ENCODE measurements at places on chromosomes 7 and 10.

- peaks cover 46% of the 10 kb centered on the region for H3K36me3 ChIP-seq
- peak; percentile 66 for ATAC-seq
- H3K4me1 ChIP-seq: no peaks in the 10 kb centered on the region
- peak within 1 kb of the TSS; percentile 93 for H3K4me3 ChIP-seq
- peak within 1 kb of the TSS; percentile 100 for H3K27ac ChIP-seq
Observed at GRCh38 chr7:100867040-100867775, at the start of gene TRIP6. Gene TRIP6, plus strand, starts transcription at chr7:100867387. Its CDS starts 111 bp downstream, at chr7:100867498.

GRCh38 chr10:113802997-113803396, 50.9 kb downstream of the DCLRE1A start:
- no peak overlapping the region for H3K4me3 ChIP-seq
- no peak for ATAC-seq
- peaks cover 33% of the 10 kb centered on the region for H3K4me1 ChIP-seq

- ATAC-seq: no peak
- no peaks in the 10 kb centered on the region for H3K4me1 ChIP-seq
- H3K4me3 ChIP-seq: no peak overlapping the region
- no peak overlapping the region for H3K27ac ChIP-seq
- H3K27me3 ChIP-seq: no peaks in the 10 kb centered on the region
Observed at GRCh38 chr10:4170633-4171314, 385.8 kb upstream of the KLF6 start.

DNA sequence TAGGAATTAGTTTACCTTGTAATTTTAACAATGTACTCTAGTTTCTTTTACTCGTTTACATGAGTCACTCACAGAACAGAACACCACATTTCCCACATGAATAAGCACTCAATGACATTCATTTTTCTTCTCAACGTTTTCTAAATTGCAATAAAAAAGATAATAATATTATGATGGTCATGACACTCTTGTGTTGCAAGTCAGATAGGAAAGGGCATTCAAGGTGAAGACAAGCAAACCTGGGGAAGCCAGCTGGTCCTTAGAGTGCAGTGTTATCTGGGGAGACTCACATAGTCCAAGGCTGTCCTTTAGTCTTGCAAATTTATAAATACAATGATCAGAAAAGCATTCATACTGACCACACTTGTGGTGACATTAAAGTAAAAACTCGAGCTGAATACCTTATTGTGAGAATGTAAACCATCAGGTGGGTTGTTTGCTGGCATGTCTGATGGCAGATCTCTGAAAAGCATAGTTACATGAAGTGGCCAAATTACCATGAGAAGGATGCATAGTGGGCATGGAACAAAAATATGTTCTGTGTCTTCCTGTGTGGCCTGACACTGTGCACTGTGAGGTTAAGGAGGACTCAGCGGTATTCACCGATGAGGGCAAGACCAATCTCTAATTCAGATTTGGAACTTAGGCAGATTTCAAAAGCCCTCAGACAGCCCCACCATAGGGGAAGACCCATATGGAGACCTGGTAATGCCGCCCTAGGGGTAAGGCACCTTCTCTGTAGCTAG, 158.9 kb upstream of the ASAH2 start:
- H3K4me3 ChIP-seq: no peak overlapping the region
- no peaks in the 10 kb centered on the region for H3K36me3 ChIP-seq
- H3K27ac ChIP-seq: no peak overlapping the region
- ATAC-seq: no peak
- H3K4me1 ChIP-seq: peaks cover 7% of the 10 kb centered on the region
- H3K27me3 ChIP-seq: no peaks in the 10 kb centered on the region

DNA sequence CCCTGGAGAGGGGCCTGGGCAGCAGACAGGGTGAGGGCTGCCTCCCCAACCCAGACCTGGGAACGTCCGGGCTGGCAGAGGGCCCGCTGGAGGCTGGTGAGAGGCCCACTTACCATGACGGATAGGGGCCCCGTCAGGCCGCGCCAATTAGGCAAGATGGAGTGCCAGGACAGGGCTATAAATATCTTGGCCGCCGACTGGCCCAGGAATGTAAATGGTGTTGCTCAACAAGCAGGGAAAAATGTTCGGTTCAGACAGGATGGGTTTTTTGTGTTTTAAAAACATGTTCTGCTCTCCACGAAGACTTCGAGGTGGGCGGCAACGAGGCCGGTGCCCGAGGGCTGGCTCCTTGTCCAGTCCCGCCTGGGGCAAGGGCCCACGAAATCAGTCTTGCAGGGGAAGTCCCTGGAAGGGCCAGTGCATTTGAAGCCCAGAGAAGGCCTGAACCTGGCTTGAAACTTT, 35.8 kb upstream of the ELN start:
- H3K27me3 ChIP-seq: no peaks in the 10 kb centered on the region
- H3K36me3 ChIP-seq: no peaks in the 10 kb centered on the region
- peaks cover 21% of the 10 kb centered on the region for H3K4me1 ChIP-seq
- peak; percentile 89 for ATAC-seq
- no peak overlapping the region for H3K4me3 ChIP-seq

DNA sequence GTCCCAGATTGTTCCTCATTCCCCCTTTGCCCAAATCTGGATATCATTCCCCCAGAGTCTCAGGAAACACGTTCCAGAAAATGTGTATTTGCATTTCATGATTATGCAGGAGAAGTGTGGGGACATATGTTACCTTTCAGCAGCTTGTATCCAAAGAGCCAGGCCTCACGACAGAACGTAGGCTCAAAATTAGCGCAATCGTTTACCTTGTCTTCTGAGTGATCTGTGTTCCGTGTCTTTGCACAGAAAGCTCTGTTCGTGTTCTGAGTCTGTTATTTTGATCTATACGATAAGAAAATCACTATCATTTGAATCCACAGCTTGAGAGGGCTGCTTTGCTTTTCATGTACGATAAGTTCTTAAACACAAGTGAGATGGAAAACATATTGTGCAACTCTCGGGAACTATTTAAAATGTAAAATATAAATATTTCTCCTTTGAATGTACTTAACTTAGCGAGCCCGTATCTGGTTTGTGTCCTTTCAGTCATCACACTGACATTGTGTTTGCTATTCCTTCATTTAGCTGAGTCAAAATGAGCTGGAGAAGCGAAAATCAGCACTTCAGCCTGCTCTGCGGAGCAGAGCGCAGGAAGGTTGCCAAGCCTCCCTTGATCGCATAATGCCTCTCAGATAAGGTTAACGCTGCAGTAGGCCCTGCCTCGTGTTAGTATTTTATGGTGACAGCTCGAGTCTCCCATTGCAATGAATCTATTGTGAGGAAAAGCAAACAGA, 80.2 kb upstream of the CACNB2 start:
- peak overlapping the region; percentile 6 for H3K4me3 ChIP-seq
- ATAC-seq: peak; percentile 54
- H3K36me3 ChIP-seq: no peaks in the 10 kb centered on the region
- H3K27me3 ChIP-seq: no peaks in the 10 kb centered on the region
- H3K27ac ChIP-seq: peak overlapping the region; percentile 81

DNA sequence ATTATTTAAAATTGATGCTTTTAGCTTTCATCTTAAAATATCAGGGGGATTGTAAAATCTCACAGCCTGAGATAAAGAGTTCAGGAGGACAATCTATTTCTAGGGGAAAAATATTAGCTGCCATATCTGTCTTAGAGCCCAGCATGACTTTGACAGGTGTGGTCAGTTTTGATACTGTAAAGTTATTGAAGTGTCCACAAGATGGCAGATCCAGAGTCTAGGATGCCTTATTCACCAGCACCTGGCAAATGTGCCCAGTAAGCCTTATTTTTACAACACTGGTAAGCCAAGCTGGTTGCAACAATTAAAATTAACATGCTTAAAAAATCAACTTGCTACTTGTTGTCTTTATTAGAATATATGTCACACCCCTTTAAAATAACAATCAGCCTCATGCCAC, 579.3 kb downstream of the SH2D4B start:
- no peak for ATAC-seq
- no peaks in the 10 kb centered on the region for H3K36me3 ChIP-seq
- H3K4me1 ChIP-seq: no peaks in the 10 kb centered on the region
- H3K4me3 ChIP-seq: no peak overlapping the region

DNA sequence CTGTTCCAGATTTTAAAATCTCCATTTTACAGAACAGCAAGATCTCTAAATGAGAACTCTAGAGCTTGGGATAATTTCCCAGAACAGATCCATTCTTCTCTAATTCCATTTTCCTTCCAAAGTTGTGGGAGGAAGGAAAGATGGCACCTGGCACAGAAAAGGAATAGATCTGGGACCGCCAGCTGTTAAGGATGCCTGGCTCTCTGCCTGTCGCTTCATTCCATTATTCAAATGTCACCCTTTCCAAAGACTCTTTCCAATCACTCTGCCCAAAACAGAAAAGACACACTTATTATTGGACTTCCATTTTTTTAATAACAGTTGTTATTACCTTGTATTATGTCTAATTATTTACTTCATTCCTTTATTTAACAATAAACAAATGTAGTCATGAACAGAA, 751 bp upstream of the OR9A2 start:
- no peak overlapping the region for H3K4me3 ChIP-seq
- H3K4me1 ChIP-seq: no peaks in the 10 kb centered on the region
- no peak overlapping the region for H3K27ac ChIP-seq
- H3K27me3 ChIP-seq: no peaks in the 10 kb centered on the region
- H3K36me3 ChIP-seq: no peaks in the 10 kb centered on the region

- no peak for ATAC-seq
- no peak overlapping the region for H3K27ac ChIP-seq
- H3K4me1 ChIP-seq: no peaks in the 10 kb centered on the region
- H3K36me3 ChIP-seq: no peaks in the 10 kb centered on the region
Observed at GRCh38 chr10:11230498-11231167, 213.0 kb downstream of the CELF2 start.

DNA sequence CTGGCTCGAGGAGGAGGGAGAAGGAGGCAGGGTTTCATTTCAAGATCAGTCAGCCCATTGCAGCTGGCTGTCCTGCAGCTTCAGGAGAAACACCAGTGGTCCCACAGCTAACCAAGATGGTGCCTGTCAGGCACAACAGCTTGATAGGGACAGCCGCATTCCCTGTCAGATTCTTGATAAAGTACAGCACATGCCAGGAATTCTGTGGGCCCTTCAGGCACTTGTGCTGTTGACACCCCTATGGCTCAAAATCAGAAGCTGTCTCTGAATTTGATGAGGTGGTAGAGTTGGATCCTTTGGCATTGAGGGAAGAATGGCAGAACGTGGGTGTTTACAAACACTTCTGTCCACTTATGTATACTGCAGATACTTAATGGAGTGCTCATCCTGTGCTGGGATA, 354.3 kb downstream of the KCNMA1 start:
- ATAC-seq: no peak
- no peak overlapping the region for H3K4me3 ChIP-seq
- peaks cover 83% of the 10 kb centered on the region for H3K4me1 ChIP-seq
- no peak overlapping the region for H3K27ac ChIP-seq

DNA sequence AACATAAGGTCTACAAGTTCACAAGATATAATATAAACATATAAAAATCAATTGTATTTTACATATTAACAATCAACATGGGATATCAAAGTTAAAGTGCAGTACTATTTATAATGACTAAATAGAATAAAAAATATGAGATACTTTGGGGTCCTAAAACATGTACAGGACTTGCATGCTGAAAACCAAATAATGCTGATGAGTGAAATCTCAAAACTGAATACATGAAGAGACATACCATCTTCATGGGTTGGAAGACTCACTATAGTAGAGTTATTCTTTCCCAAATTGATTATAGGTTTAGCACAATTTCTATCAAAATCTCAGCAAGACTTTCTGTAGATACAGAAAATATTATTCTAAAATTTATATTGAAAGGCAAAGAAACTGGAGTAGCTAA, 181.5 kb downstream of the LHFPL3 start:
- H3K27ac ChIP-seq: no peak overlapping the region
- no peaks in the 10 kb centered on the region for H3K36me3 ChIP-seq
- H3K4me1 ChIP-seq: no peaks in the 10 kb centered on the region
- no peaks in the 10 kb centered on the region for H3K27me3 ChIP-seq
- no peak overlapping the region for H3K4me3 ChIP-seq

GRCh38 chr10:62479523-62479922, 105.4 kb downstream of the ZNF365 start:
- no peaks in the 10 kb centered on the region for H3K36me3 ChIP-seq
- no peaks in the 10 kb centered on the region for H3K27me3 ChIP-seq
- no peak for ATAC-seq
- no peak overlapping the region for H3K4me3 ChIP-seq

DNA sequence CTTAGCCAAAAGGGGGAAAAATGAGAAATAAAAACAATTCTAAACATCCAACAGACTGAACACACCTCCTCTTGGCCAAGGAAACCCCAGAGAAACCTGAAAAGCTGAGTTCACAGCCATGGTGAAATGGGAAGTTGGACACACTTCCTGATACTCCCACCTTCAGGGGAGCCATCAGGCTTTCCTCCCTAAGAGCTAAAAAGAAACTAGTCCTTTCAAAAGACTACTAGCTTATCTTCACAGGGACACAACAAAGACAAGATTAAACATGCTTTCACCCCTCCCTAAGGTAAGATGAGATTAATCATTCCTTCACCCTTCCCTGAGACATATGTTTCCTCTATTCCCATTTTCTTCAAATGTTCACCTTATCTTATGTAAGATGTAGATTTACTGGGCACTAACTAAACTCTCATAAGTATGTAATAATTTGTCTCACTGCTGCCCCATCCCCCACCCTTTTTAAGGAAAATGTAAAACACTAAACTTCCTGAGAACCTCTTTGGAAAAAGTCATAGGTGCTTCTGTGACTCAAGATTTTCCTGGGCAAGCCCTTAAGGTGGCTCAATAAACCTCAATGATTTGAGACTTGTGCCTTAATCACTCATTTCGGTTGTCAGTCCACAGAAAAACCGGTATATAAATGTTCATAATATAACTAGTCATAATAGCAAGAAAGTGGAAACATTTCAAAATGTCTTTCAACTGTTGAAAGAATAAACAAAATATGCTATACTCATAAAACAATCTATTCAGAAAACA, 40.5 kb downstream of the HTR7 start:
- no peak overlapping the region for H3K4me3 ChIP-seq
- ATAC-seq: no peak
- H3K27ac ChIP-seq: no peak overlapping the region
- H3K4me1 ChIP-seq: no peaks in the 10 kb centered on the region
- H3K27me3 ChIP-seq: no peaks in the 10 kb centered on the region

GRCh38 chr10:79224992-79225391, 122.3 kb upstream of the PPIF start:
- H3K4me1 ChIP-seq: peaks cover 43% of the 10 kb centered on the region
- H3K27me3 ChIP-seq: no peaks in the 10 kb centered on the region
- H3K27ac ChIP-seq: no peak overlapping the region
- H3K4me3 ChIP-seq: no peak overlapping the region
- H3K36me3 ChIP-seq: no peaks in the 10 kb centered on the region

GRCh38 chr10:652233-652632, 37.2 kb downstream of the DIP2C start:
- no peak overlapping the region for H3K4me3 ChIP-seq
- ATAC-seq: no peak
- no peaks in the 10 kb centered on the region for H3K27me3 ChIP-seq
- H3K27ac ChIP-seq: peak overlapping the region; percentile 85
- H3K36me3 ChIP-seq: no peaks in the 10 kb centered on the region
